ENCODE measurements at places on chromosomes 6 and 20.

DNA sequence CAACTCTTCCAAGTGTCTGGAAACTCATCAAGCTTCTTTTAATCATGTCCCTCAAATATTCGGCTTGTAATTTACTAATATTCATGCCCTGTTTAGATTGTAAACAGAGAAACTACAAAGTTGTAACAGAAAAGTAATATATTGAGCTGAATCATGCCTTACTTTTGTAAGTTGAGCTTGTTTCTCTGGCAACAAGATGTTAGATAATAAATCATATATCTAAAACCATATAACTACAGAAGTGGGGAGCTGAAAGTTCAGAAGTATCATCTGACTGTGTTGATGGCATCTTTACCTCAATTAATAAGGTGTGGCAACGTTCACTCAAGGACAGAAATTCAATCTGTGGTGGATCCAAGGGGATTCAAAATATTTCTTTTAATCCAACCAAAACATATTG, 263.9 kb downstream of the PLCB1 start:
- DNase-seq: no peak

DNA sequence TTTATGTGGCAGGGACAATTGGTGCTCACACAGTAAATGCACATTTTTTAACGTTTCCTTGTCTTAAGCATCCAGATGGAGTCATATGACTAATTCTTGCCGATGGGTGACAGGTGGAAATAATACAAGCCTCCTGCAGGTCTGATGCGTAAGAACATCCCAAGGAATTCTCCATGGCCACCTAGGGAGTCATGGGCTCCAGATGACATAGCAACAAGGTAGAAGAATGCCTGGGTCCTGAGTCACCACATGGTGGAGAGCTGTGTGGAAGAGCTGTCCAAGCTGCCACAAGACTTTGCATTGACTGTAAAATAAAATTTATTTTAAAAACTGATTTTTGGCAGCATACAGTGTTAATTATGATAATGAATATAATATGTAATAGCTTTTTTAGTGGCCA, 77.0 kb upstream of the MAP3K7 start:
- no peak for DNase-seq

- DNase-seq: no peak
These were observed 79.4 kb upstream of the SCAF8 start for GRCh38 chr6:154653853-154654252.

DNA sequence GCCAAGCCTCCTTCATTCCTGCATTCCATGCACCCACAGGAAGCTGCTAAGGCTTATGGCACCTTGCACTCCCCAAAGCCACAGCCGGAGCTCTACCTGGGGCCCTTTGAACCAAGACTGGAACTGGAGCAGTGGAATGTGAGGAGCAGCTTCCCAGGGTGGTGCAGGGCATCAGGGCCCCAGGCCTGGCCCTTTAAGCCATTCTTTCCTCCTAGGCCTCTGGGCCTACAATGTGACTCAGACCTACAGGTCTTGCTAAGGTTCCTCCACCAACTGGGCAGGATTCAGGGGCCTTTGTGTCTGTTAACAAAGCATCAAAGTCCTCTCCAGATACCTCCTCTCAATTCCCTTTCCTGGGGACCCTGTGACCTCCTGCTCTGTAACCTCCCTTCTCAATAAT, 36.2 kb downstream of the SF3B5 start:
- no peak for DNase-seq

- peak; percentile 84 for DNase-seq
These were observed 10.8 kb upstream of the WTAP start for GRCh38 chr6:159716247-159717096.

DNA sequence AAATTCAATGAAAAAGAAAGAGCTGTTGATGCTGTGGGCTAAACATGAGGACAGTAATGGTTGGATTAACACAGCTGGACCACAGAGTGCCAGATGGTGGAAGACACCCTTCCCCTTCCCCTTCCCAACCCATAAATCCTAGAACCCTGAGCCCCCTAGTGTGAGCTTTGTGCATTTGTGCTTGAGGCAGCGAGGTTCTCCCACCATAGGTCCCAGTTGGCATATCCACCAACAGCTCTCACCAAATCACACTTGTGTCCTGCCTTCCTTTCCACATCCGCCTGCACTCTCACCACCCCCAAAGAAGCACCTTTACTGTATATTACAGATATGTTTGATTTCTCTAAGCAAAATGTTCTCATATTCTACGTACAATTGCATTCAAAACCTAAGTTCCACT, 32.8 kb upstream of the HBS1L start:
- DNase-seq: no peak

GRCh38 chr6:30554404-30554803, 1.9 kb downstream of the GNL1 start:
- no peak for DNase-seq

DNA sequence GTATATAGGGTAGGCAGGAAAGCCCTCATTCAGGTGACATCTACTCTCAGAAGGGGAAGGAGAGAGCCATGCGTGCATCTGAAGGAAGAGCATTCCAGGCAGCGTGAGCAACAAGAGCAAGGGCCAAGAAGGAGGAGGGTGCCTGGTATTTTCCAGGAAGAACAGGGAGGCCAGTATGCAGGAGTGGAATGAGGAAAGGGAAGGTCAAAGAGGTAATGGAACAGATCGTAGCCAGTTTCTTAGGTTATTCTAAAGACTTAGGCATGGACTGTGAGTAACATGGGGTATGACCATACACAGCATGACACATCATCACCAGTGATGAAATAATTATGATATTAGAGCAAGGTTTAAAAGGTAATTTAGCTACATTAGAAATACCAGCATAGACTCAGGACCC, 24.1 kb downstream of the ALDH8A1 start:
- no peak for DNase-seq

GRCh38 chr6:5359417-5359816, 98.1 kb downstream of the FARS2 start:
- DNase-seq: no peak

DNA sequence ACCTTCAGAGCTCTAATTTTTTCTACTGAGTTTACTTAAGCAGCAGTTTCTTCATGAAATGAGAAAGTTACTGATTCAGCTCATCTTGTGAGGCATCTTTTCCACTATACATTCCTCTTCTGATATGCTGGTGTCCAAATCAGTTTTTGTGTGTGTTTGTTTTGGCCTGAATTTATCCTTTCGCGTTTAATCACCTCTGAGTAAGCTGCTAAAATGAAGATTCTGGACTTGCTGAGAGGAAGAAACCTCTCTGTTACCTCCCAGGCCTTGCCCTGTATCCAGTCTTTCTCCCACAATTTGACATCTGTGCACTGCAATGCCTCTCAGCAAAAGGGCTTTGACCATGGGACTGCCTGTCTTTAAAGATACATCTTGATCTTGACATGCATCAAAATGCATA, 536.2 kb upstream of the NRSN1 start:
- DNase-seq: no peak

Measured in inflammatory macrophage (primary cell).